Activated CD4-positive, alpha-beta T cell treated with anti-CD3 and anti-CD28 coated beads, Interleukin-2, Interleukin-4, amounts not matched to agents 100 ng/mL and 50 ng/mL, durations not matched to agents 16 hours and 8 hours (primary cell): ENCODE measurements at places on chromosomes 2 and 18.

DNA sequence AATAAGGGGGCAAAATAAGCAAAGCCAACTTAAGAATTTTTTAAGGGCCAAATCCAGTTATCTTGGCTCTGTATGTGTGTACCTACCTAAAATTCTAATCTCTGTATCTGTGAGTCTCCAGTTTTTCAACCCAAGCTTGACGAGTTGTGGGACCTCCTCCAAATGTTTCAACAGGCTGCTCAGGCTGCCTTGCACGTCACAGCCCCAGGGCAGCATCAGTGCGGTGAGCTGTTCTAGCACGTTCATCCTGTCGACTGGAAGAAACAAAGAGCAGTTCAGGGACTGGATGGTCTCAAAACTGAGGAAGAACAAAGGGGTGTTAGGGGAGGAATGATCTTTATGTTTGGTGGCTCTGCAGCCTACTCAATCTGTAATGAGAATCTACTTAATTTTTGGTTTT lies 29.4 kb downstream of the NLRC4 start:
- no peak for DNase-seq

DNA sequence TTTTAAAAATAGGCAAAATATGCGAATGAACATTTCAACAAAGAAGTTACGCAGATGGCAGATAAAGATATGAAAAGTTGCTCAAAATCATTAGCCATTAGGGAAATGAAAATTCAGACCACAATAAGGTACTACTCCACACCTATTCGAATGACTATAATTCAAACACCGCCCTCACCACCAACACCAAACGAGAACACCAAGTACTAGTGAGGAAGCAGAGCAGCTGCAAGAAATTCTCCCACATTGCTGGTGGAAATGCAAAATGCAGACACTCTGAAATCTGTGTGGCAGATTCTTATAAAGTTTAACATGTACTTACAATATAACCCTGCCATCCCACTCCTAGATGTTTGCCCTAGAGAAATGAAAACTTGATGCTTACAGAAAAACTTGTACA lies 17.3 kb upstream of the PRKCE start:
- no peak for DNase-seq

DNA sequence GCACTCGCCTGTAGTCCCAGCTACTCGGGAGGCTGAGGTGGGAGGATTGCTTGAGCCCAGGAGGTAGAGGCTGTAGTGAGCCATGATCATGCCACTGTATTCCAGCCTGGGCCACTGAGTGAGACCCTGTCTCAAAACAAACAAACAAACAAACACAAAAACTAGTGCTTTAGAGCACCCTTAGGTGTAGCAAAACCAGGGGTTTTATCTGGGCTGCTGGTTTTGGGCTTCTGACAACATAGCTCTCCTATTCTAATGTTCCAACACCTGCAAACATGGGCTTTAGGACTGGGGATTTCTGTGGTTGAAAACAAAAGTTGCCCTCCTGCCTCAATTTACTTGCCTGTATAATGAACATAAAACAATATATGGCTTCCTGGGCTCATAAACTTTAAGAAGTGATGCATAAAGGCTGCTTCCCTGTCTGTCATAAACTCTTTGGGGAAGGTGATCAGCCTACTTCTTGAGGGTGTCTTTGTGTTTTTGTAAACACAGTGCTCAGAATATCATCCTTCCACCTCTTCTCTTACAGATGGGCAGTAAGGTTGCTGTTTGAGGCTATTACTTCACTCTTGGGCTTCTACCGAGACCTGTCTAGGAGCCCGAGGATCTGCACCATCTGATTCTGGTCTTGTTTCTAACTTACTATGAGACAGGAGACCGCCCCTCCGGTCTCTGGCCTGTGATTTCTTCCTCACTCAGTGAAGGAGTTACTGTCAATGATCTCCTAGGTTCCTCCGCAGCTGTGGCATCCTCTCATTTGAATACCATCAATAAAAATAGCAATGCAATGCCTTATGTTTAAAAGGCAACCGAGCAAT lies 246.5 kb downstream of the MYCN start:
- no peak for DNase-seq

DNA sequence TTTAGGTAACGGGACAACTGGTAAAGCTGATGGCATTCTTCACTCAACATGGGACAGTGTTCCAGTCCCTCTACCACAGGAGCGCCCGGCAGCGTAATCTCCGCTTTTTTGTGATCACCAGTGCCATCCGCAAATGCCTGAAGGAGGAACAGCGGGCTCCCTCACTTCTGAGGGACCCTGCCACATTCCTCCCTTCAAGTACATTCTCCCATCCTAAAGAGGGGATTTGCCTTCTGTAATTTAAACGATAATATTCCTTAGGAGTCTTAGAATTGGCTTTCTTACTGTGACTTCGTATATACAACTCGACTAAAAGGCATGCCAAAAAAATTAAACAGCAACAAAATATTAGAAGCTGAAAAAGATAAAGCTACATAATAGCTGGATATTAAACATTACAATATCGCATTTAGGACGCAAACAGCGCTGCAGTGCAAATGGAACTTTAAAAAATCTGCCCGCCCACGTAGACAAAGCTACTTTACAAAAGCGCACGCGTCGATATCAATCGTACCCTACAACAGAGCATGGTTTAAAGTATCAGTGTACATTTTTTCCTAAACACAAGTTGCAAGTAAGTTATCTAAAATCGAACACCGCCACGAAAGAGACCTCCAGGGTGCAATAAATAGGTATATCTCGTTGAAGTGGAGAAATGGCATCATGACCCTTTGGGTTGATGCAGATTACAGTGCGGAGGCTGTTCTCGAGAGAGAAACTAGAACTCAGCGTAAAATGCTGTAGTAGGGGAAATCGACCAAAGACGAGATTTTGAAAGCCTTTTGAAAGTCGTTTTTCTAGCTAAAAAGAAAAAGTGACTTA lies 2.3 kb upstream of the VSNL1 start:
- no peak for DNase-seq

DNA sequence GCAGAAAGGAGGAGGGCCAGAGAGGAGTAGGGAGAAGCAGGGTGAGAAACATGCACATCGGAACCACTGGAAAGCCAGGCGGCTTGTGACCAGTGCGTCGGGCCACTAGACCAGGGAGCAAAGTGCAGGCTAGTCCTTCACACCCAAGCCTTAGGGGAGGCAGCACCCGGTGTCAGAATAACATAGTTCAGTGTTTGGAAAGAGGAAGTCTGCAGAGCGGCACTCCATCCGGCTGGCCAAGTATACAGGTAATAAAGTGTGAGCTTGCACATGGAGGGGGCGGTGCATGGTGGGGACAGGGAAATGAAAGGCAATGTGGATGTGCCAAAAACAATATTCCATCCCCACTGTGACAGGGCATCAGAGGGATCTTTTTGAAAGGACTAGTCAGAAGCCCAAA lies 69.7 kb downstream of the ZNF521 start:
- DNase-seq = no peak

DNA sequence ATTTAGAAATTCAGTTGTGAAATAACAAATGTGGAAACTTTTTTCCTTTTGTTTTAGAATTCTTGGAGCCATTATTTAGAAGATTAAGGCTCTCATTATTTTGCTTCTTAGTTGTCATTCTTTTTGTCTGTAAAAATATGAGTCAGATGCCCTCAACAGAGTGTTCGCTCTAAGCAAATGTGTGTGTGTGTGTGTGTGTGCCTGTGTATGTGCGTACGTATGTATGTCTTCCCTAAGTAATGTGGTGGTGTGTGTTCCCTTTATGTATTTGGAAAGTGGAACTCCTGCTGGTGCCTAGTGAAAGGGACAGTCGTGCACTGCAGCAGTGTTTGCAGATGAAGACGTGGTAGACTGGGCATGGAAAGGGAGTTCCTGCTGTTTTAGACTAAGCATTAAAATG lies 27.5 kb downstream of the ZNF407 start:
- no peak for DNase-seq
